Muscle of back (tissue), 13 donors: ENCODE measurements at places on chromosomes 2 and 18.

GRCh38 chr2:164335947-164336346 is 285.3 kb downstream of the GRB14 start:
- DNase-seq: no peak

DNA sequence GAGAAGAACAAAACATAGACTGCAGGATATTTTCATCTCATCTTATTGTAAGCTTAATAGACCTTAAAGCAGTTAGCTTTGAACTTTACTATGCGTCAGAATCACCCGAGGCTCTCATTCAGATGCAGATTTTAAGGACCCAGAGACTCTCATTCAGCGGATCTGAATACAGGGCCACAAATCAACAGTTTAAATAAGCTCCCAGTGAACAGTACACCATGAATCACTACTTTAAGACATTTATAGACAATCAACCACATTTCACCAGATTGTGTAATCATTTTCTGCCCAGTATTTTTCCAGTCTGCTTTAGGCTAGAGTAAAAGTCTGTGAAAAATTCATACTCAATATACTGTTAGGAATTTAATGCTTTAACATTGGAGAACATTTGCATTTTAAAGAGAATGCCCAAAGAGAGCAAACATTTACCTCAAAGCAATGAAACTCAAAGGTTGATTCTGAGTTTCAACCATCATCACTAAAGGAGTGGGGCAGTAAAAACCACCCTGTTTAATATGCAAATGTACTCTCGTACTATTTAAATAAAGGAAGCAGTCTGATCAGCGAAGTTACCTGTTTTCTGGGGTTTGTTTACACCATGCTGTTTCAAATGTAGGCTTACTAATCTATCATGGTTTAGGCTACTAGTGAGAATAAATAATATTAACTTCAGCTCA is 11.0 kb upstream of the ALPK2 start:
- DNase-seq: no peak

DNA sequence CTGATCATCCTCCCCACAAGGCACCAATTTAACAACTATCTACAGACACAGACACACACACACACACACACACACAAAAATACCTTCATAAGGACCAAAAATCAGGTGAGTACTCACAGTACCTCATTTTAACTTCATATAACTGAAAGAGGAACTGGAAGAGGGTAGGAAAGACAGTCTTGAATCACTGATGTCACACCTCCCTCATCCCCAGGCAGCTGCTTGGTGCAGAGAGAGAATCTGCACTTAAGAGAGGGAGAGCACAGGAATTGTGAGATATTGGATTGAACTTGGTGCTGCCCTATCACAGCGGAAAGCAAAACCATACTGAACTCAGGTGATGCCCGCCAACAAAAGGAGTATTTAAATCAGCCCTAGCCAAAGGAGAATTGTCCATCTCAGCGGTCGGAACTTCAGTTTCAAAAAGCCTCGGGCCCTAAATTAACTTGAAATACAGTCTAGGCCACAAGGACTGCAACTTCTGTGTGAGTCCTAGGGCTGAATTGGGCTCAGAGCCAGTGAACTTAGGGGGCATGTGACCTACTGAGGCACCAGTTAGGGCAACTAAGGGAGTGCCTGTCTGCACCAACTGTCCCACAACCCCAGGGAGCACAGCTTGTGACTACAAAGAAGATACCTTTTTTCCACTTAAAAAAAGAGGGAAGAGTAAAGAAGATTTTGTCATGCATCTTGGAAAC is 211.1 kb downstream of the LRATD1 start:
- no peak for DNase-seq

DNA sequence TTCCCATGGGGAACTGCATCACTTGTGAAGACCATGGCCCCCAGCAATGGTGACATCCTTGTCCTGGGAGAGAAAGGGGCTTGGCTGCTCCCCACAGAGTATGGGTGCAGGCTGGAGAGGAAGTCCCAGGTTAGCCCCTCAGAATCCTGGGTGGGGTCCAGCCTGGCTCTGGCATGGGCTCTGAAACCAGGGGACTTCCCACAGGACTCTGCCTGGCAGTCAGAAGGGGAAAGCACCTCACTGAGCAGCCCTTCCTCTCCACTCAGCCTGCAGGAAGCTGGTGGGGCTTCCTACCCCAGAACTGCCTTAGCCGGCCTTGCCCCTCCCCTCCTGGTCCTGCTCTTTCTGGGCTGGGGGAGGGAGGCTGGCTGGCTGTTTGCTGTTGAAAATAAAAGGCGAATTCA is 3.7 kb downstream of the NEURL3 start:
- no peak for DNase-seq
